ENCODE measurements at places on chromosomes 16 and 17. TPM values are rescaled to one million over a fixed set of nuclear protein-coding genes. Genes with fewer than 3 reads are reported as not detected.

- H3K27ac ChIP-seq = no peak overlapping the region
- no peaks in the 10 kb centered on the region for H3K36me3 ChIP-seq
- H3K27me3 ChIP-seq = no peaks in the 10 kb centered on the region
- H3K4me3 ChIP-seq = no peak overlapping the region
- no peak for DNase-seq
- peaks cover 7% of the 10 kb centered on the region for H3K4me1 ChIP-seq
Measured at GRCh38 chr17:21392266-21392665, 16.1 kb downstream of the KCNJ12 start.

The TEDC2 gene
- total RNA-seq = 65.1 TPM

DNA sequence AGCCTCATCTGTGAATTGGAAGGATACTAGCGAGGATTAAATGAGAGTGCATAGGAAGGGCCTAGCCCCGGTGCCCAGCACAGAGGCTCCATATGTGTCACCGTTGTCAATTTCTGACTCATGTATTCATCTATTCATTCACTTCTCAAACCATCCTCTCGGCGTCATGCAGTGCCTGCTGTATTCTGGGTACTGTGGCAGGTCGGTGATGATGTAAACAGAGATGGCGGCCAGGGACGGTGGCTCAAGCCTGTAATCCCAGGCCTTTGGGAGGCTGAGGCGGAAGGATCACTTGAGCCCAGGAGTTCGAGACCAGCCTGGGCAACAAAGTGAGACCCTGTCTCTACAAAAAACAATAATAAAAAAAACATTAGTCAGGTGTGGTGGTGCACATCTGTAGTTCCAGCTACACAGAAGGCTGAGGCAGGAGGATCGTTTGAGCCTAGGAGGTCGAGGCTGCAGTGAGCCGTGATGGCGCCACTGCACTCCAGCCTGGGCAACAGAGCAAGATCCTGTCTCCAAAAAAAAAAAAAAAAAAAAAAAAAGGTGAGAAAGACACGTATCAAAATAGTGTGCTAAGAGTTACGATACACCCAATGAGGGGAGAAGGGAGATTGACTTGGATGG is 4.3 kb upstream of the PPP1R1B start:
- peaks cover 10% of the 10 kb centered on the region for H3K4me1 ChIP-seq
- peak overlapping the region; percentile 48 for H3K4me3 ChIP-seq
- DNase-seq = no peak
- no peaks in the 10 kb centered on the region for H3K36me3 ChIP-seq

DNA sequence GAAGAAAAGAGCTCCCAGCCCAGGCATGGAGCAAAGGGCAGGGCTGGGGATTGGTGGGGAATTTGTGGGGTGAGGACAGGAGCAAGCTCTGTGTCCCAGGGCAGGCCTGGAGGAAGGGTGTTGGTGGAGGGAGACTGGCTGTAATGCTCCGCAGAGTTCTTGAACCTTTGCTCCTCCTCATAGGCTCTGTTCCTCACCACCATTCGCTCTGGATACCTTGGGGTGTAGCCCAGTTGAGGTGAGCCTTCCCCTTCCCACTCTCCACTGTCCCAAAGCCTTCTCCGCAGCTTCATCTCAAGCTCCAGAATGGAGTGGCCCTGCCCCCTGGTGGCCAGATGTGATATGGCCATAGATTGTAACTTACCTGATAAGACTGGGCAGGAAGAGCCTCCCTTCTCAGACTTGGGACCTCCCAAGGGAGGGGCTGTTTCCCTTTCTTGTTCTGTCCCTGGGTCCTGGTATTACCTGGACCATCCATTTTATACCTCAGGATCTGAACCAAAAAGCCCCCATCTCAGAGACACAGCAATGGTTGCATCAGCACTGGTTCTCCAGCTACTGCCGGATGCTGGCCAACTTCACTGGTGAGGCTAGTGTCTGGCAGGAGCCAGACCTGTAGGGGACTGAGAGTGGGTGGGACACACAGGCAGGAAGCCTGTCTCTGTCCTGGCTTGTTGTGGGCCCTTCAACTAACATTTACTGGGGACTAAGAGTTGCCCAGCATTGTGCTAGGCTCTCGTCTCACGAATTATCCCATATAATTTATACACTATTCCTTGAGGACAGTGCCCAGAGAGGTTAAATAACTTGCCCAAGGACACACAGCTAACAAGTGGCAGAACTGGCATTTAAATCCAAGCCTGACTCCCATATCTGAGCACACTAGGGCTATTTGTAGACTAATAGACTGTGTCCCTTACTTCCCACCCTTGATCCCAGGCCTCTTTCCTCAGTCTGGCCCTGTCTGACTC is 19.1 kb upstream of the STAC2 start:
- no peak overlapping the region for H3K4me3 ChIP-seq
- DNase-seq = peak; percentile 90
- H3K36me3 ChIP-seq = no peaks in the 10 kb centered on the region
- no peak overlapping the region for H3K27ac ChIP-seq

- no peaks in the 10 kb centered on the region for H3K27me3 ChIP-seq
- H3K27ac ChIP-seq = no peak overlapping the region
- H3K36me3 ChIP-seq = no peaks in the 10 kb centered on the region
- no peak overlapping the region for H3K4me3 ChIP-seq
- no peaks in the 10 kb centered on the region for H3K4me1 ChIP-seq
- DNase-seq = no peak
Measured at GRCh38 chr16:14372471-14372870, 257.6 kb downstream of the PARN start.

DNA sequence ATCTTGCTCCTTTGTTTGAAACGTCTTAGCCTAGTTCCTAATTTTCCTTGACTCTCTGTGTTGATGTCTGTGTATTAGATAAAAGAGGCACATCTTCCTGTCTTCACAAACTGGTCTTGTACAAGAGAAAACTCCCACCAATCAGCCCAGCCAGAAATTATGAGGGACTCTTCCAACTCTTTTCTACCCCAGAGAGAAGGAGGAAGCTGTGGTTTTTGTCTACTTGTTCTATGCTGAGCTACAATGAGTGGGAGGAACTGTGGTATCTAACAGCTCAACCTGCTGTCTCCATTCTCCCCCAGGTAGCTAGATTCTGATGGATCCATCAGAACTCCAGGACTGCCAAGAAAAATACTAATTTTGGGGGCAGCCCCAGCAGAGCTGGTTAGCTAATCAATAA is 392.5 kb downstream of the HS3ST3B1 start:
- peaks cover 8% of the 10 kb centered on the region for H3K4me1 ChIP-seq
- H3K27me3 ChIP-seq = no peaks in the 10 kb centered on the region
- H3K4me3 ChIP-seq = no peak overlapping the region
- H3K27ac ChIP-seq = no peak overlapping the region

DNA sequence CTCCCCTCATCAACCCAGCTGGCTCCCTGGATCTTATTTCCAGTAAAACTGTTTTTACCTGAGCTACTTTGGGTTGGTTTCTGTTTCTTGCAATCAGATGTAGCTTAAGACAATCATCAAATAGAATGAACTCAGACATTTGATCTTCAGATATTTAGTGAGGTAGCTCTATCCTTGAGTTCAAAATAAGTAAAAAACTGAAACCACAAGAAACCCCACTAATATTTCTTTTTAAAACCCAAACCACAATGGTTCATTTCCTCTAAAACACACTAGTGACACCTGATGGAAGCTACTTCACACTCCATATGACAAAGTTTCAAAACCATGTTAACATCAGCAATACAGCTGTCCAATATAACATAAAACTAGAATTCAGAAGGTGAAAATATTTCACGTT is 37.8 kb downstream of the CACNG1 start:
- peaks cover 2% of the 10 kb centered on the region for H3K36me3 ChIP-seq
- H3K4me3 ChIP-seq = no peak overlapping the region
- H3K27ac ChIP-seq = no peak overlapping the region
- H3K4me1 ChIP-seq = peaks cover 6% of the 10 kb centered on the region
- no peak for DNase-seq

Measured in neural crest cell (in vitro differentiated cells).